ENCODE measurements at places on chromosomes 2 and 18.

DNA sequence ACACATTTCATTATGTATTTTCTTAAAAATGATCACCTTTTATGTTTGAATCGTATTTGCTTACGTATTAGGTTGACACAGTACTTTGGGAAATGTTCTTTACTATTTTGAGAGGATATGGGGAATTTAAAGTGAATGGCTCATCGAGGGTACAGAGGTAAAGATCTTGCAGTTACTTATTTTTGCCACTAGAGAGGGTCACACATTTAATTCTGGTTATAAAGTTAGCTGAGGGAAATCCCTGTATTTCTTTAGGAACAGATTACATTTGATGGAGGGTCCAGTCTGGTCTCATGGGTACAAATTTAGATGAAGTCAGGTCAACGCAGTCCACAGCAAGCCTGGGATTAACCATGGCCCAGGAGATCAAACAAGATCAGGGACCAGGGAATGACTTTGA, 24.5 kb downstream of the DYNC2LI1 start:
- DNase-seq: no peak

DNA sequence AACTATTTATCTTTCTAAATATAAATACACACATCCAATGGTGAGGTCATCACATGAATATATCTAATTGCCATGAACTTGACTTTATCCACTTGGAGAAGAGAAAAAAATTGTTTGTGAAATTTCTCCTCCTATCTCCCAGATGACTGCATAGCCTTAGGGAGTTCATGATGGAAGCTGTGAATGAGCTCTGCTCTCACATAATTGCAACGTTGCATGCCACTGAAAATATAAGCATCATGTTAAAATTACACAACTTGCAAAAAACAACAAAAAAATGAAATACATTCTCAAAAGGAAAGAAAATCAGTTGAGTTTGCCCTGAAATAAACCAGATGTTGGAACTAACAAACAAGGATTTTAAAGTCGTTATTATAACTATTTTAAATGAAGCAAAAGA, 50.6 kb upstream of the OSR1 start:
- peak; percentile 30 for DNase-seq

- DNase-seq: no peak
Measured at GRCh38 chr2:214651451-214651850, 158.0 kb downstream of the BARD1 start.

DNA sequence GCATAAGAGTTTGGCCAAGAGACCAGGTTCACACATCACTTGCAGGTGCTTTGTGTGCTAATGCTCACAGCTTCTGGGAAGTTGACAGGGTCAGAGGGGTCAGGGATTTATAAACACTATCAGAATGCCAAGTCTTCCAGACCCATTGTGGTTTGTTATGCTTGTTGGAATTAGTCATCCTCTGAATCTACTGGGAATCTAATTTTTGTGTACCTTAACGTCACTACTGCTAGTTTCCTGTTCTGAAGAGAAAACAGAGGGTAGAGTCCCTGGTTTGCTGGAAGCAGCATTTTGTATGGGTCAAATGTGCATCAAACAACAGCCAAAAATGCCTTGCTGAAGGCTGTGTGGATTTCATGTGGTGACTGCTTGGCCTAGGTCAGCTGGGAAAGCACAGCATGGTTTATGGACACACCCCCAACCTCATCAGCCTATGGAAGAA, 33.3 kb downstream of the ANTXR1 start:
- DNase-seq: peak; percentile 88

- DNase-seq: no peak
Measured at GRCh38 chr18:13437034-13437433, 218.5 kb downstream of the LDLRAD4 start.

DNA sequence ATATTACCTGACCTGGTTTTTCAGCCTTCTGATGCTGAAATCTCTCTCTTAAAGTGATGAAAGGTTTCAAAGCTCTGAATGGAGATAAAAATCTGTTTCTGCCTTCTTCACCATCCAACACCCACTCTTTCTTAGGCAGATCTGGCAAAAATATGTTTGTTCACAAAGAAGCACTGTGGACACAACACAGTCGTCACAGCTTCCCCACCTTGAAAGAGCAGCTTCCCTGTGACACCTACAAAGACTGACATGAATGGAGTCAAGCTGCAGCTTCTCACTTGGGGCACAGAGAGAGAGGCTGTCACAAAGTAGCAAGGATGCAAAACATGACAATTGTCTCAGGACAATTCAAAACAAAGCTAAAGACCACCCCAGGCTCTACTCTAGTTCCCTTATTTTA, 86.5 kb downstream of the ICOS start:
- DNase-seq: no peak

DNA sequence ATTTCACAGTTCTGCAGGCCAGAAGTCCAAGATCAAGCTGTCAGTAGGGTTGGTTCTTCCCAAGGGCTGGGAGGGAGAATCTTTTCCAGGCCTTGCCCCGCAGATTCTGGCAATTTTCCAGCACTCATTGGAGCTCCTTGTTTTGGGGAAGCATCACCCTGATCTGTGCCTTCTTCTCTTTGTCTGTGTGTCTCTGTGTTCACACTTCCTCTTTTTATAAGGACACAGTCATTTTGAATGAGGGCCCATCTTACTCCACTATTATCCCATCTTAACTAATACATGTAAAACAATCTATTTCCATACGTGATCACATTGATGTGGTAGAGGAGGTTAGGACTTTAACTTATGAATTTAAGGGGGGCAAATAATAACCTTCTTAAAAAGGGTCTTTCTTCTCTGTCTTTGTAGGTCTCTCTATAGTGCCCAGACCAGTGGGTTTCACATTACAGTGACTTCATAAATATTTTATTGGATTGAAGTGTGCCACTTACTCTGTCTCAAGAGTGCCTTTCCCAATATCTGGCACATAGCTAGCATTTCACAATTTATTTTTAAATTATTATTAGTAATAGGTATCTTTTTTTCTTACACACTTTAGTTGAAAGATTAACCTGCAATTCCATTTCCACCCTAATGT, 68.9 kb upstream of the CBLN2 start:
- DNase-seq: no peak

GRCh38 chr18:44895176-44895798, 214.6 kb downstream of the SETBP1 start:
- DNase-seq: peak; percentile 83

- no peak for DNase-seq
Measured at GRCh38 chr2:147353072-147353381, 491.8 kb upstream of the ACVR2A start.

DNA sequence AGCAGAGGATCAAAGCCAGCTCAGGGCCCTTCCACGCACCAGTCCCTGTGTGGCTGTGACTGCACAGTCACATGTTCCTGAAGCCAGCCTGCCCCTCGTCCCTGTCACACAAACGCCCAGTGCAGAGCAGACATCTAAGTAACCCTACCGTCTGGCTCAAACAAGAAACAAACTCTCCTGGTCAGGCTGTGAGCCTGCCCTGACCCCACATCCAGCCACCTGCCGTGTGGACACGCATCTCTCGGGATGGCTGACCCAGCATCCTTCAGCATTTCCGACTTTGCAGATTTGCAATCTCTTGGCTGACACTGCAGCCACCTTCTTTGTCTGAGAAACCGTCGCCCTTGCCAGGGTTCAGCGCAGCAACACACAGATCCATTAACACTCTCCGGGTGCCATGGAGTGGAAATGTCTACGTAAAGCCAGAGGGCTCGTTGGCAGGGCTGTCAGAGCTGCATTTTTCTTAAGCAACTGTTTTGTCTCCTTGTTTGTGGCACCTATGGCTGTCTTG, 82.3 kb upstream of the ASAP2 start:
- DNase-seq: no peak

- DNase-seq: peak; percentile 88
Measured at GRCh38 chr18:74353169-74353775, 37.6 kb downstream of the C18orf63 start.

DNA sequence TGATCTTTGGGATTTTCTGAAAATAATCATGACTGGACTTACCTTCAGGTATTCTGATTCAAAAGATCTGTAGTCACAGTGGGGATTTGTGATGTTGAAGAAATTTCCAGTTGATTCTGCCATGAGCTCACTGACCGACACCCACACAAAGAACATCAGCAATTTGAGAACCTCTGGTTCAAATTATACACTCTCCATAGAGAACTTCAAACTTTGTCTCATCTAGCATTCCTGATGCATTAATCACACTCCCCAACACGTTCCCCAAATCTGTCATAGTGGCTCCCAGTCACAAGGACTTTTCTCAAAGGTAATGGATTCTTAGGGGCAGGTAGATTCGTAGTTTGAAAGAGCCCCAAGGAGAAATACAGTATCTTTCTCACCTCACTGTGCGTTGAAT, 584.3 kb downstream of the FBXO15 start:
- DNase-seq: peak; percentile 61

DNA sequence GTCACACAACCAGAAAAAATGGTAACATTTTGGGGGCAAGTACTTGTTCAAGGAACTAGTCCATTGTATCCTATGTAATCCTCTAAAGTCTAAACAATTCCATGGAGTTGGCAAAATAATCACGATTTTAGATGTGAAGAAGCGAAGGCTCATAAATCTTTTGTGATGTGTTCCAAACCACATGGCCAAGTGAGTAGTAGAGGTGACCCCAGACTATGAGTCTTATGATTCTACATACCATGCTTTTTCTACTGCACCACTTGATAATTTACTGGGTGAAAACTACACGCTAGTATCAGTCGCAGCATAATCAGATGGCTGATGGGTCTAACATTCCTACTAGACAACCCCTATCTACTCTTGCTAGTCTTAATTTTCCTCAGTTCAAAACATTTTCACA, 371.4 kb downstream of the OSR1 start:
- DNase-seq: no peak

DNA sequence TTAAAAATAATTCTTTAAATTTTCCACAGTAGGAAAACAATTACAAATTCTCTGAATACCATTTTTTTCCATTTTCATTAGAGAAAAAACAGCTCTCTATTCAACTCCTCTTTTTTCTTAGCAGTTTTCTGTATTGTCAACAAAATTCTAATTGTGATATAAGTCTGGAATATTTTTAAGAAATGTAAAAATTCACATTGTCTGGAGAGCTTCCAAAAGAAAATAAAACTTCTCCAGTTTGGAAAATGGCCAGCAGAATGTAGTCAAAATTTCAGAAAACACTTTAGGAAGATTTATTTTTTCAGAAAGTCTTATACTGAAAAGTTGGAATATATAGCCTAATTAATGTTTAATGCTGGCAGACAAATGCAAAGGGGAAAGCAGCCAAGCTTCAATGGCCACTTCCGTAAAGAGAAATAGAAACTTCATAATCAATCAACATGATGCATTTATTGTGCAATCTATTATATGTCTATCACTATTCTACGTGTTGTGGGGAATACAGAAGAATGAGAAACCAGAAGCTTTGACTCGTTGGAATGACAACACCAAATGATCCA, 733.2 kb upstream of the PKDCC start:
- no peak for DNase-seq

DNA sequence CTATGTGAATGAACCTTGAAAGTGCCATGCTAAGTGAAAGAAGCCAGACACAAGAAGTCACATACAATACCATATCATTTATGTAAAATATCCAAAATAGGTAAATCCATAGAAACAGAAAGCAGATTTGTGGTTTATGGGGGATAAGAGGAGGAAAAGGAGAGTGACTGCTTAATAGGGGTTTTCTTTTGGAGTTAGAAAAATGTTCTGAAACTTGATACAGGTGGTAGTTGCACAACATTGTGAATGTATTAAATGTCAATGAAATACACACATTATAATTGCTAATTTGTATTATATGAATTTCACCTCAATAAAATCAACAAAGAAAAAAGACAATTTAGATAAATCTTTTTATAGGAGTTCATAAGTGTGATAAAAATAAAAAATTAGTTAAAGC, 37.1 kb downstream of the MEMO1 start:
- DNase-seq: no peak

DNA sequence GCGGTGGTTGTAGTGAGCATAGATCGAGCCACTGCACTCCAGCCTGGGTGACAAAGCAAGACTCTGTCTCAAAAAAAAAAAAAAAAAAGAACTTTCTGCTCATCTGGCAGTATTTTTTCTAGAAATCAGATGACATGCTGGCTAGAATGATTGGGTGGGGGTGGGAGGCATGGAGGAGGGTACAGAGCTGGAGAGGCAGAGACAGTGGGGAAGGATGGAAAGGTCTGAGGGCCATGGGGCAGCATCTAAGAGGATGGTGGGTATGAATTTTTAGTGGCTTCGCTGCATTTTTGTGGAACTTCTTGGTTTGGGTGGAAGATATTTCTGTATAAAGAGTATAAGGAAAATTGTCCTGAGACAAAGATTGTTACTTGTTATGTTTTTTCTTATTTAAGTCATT, 23.3 kb downstream of the ARMC9 start:
- DNase-seq: no peak

DNA sequence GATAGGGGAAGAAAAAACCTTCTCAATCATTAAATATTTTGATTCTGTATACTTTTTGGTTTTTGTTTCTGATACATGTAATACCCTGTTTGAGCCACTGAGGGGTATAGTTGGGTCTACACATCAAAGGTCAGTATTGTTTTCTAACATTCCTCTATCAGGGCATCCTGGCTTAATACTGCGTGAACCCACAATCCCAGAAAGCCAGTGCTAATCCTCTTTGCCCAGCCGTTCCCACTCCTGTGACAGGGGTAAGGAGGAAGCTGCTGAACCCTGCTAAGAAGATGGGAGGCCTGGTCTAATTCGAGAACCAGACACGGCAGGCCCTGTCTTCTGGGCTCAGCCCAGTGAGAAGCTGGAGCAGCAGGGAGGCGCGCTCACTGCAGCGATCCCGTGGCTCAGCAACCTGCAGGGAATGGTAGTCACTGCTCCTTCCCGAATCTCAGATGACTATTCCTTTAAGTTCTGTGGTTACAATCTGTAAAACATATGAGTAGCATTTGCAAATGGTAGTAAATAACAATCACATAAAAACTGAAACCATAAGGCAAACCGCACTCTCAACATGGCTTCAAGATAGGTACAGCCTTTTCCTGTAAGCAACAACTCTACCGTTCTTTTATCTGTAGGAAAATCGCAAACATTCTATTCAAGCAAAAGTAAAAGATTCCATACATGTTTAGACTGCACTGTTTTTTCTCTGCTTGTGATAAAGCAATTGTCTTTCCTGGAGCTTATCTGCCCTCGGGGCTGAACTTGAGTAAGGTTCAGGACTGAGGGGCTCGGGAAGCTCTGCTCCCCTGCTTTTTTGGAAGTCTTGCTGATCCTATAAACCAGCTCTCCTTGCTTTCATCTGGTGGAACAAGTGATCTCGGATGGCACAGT, 87.0 kb downstream of the EPB41L3 start:
- DNase-seq: peak; percentile 66

GRCh38 chr2:5734859-5735520, 42.8 kb downstream of the SOX11 start:
- no peak for DNase-seq

- DNase-seq: peak; percentile 37
Measured at GRCh38 chr2:40658941-40659340, 207.1 kb upstream of the SLC8A1 start.

GRCh38 chr2:24435391-24436316, 55.4 kb upstream of the NCOA1 start:
- DNase-seq: peak; percentile 82
